ENCODE measurements at places on chromosomes 1 and 21. TPM values are rescaled to one million over a fixed set of nuclear protein-coding genes. Genes with fewer than 3 reads are reported as not detected.

Gene GPR61
- total RNA-seq, result not detected

Gene HHAT
- 4.0 TPM for total RNA-seq

Gene KRTAP19-3
- not detected for total RNA-seq

Gene GRIK3
- total RNA-seq, result not detected

Gene SERTAD4
- total RNA-seq, result 12.1 TPM

Gene C1orf141
- not detected for total RNA-seq

Gene ELAVL4
- not detected for total RNA-seq

Gene EPHA10
- not detected for total RNA-seq

Gene SH2D1B
- total RNA-seq, result not detected

Gene MYOG
- not detected for total RNA-seq

Gene DCAF8
- total RNA-seq, result 66.3 TPM

Gene NPL
- 2.1 TPM for total RNA-seq

Gene CFHR3
- total RNA-seq, result not detected

Gene AMY2B
- total RNA-seq, result 1.5 TPM

Gene HRNR
- not detected for total RNA-seq

Gene SPRR1A
- not detected for total RNA-seq

Gene TNFAIP8L2
- not detected for total RNA-seq

Gene F13B
- under 0.01 TPM for total RNA-seq

Gene GUCA2B
- total RNA-seq, result not detected

Gene REN
- total RNA-seq, result not detected

Gene GSTM5
- total RNA-seq, result 3.9 TPM

Gene TMIGD3
- not detected for total RNA-seq

Gene ANKRD35
- total RNA-seq, result 0.85 TPM

Gene MMEL1
- under 0.01 TPM for total RNA-seq

Gene GPR37L1
- not detected for total RNA-seq

Gene FOXD2
- total RNA-seq, result under 0.01 TPM

Gene VPS26C
- total RNA-seq, result 52.3 TPM

Gene OR2T29
- not detected for total RNA-seq

Gene TMEM200B
- total RNA-seq, result 5.2 TPM

Gene LIPI
- total RNA-seq, result not detected

Gene S100A7A
- total RNA-seq, result not detected

Gene STMN1
- 21.4 TPM for total RNA-seq

Gene LAX1
- total RNA-seq, result not detected

Gene LMX1A
- not detected for total RNA-seq

Gene LAMC2
- 2.8 TPM for total RNA-seq

Gene SPAG17
- under 0.01 TPM for total RNA-seq

Gene TSPEAR
- total RNA-seq, result not detected

Gene DNAJC8
- total RNA-seq, result 90.1 TPM

Gene MAPKAPK2
- 34.9 TPM for total RNA-seq
